Brain (organoid and tissue), 16 donors: ENCODE measurements at places on chromosomes 1 and 21.
A peak's percentile ranks its signal among the peaks of the same experiment; 100 is the strongest.

DNA sequence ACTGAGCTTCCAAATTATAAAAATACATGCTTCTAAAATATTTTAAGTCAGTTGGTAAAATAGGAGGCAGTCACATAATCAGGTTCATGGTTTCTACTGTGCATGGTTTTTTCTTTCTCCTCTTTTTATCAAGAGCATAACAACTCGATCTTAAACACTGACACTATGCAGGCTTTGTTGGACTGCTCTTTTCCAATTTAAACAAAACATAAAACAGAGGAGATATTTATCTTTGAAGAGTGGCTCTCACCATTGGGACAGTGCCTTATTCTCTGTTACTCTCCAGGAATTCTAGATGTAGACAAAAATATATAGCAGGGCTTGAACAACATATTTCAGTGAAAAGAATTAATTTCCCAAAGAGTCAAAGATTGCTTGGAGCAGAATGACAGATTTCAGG lies 883.5 kb upstream of the ADGRL2 start:
- DNase-seq: no peak

DNA sequence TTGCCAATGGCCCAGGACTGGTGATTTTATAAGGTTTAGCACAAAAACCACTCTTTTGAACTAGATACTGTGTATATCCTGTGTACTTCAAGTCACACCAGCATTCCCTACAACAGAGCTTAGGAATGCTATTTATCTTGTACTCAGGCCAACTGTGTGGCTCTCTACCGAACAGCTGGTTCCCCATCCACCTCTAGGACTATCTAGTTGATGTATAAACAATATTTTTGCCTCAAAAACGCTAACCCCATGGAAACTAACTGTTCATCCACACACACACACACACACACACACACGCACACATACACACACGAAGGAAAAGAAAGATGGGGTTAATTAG lies 28.7 kb upstream of the SLC45A3 start:
- DNase-seq: no peak

- no peak for DNase-seq
These were observed 278.8 kb downstream of the ASTN1 start for GRCh38 chr1:176885751-176886150.

- no peak for DNase-seq
These were observed 33.4 kb downstream of the DIPK1A start for GRCh38 chr1:92927870-92928269.

DNA sequence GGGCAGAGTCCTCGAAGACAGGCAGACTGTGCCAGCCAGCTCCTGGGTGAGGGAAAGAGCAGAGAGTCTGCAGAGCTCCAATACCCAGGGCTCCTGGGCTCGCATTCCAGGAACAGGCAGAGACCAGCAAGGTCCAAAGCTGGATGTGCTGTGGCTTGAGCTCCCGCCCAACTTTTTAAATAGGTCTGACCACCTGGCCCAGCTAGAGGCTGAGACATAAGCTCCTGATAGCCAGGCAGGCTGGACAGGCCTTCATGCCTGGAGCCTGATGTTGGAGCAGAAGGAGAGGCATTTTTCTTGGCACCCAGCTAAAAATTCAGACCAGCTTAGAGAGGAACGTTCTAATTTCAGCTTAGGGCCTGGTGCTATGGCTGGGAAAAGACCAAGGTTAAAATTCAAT lies 178.4 kb upstream of the TMEM51 start:
- DNase-seq: no peak

- DNase-seq: no peak
These were observed 52.7 kb downstream of the ELF3 start for GRCh38 chr1:202063093-202063492.

- DNase-seq: no peak
These were observed 316.8 kb upstream of the CAMK1G start for GRCh38 chr1:209266590-209267205.

DNA sequence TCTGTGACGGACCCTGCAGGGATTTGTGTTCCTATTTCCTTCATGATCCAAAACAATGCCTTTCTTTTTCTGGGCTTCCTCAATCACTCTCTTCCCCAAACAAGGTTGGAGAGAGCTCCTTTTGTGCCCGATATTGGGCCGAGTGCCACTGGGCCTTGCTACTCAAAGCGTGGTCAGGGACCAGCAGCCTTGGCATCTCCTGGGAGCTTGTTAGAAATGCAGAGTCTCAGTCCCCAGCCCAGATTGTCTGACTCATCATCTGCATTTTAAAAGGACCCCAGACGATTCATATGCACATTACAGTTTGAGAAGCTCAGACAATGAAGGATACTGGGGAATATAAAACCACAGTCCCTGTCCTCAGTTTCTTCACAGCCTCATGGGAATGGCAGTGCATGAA lies 19.9 kb downstream of the ADORA1 start:
- peak; percentile 81 for DNase-seq

DNA sequence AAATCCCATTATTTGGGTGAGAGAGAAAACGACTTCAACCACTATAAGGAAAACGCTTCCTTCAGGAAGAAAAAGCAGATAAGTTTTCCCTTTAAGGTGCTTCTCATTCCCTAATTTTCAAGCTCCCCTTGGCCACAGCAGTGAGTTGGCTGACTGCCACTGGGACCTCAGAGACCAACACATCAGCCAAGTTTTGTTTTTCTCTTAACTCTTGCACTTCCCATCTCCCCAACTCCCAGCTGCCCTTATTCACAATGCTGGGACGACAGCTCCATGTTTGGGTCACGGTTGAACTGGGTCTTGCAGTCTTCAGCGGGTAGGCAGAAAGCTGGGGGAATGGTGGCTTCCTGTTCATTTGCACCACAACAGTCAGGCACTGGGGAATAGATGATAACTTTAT lies 18.9 kb downstream of the SGIP1 start:
- peak; percentile 44 for DNase-seq

DNA sequence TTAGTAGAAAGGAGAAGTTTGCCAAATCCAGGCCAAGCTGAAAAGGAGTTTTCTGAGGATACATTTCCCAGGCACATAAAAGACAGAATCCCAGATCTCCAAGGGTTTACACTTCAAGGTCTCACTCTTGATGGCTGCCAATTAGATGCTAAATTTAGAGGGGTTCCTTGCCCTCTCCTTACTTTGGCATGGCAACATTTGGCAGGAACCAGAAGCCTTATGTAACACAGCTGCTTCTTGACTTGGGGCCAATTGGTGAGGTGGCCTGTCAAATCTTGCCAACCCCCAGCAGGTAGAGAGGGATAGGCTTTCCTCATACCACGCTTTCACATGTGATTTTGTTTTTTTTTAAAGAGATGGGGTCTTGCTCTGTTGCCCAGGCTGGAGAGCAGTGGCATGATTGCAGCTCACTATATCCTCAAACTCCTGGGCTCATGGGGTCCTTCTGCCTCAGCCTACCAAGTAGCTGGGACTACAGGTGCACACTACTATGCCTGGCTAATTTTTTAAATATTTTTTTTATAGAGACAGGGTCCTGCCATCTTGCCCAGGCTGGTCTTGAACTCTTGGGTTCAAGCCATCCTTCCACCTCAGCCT lies 25.2 kb upstream of the NKAIN1 start:
- no peak for DNase-seq

DNA sequence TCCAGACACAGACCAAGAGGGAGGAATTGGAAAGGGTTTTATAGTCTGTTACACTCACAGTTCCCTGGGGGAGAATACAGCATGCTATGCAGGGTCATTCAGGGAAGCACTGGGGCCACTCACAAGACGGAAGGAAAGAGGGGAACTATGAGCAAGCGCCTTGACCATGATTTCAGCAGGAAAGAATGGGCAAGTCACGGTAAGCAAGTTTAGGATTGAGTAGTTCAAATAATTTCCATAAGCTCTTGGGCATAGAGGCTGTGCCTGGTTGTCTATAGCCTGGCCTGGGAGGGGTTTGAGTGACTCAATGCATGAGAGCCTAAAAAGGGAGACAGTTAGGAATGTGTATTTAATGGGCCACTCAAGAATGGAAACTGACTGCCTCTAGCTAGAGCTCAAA lies 176.7 kb downstream of the TTLL7 start:
- no peak for DNase-seq

GRCh38 chr1:3774946-3775489 lies 2.5 kb downstream of the SMIM1 start:
- DNase-seq: no peak

DNA sequence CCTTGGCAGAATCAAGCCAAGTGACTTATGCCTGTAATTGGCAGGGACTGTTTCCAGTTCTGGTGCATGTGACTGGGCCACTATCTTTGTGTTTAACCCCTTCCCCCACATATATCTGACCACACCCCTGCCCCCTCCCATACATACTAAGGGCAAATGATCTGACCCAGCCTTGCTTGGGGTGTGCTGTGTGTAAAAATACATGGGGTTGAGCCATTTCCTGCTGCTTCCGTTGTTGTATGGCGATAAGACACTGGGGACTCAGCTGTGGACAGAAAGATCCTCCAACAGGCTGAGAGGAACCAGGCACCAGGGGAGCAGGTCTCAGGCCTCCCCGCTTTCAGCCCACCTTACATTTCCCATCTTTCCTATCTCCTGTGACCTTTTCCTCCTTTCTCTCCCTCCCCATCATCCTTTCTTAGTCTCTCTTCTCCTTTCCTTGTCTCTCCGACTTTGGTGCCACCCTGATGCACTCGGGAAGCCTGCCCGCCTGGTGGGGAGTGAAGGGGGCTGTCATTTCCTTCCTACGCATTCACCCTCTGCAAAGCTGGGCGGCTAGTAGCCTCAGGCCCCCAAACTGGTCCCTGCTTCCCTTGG lies 39.7 kb downstream of the TMCC2 start:
- DNase-seq: no peak

DNA sequence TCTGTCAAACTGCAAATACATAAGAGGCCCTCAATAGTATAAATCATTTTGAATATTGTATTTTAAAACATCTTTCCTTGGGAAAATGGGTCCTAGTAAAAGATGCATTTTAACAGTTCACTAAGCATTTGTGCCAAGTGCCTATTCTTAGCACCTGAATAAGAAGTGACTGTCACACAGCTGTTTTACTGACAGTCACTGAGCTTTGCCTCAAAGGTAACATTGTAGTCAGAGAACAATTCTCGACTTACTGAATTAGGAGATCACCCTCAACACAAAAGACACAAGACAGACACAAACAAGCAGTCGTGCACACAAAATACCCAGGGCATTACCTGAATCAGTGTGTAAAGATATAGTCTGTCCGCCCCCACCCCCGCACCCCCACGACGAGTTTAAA lies 408 bp downstream of the ESRRG start:
- peak; percentile 40 for DNase-seq

DNA sequence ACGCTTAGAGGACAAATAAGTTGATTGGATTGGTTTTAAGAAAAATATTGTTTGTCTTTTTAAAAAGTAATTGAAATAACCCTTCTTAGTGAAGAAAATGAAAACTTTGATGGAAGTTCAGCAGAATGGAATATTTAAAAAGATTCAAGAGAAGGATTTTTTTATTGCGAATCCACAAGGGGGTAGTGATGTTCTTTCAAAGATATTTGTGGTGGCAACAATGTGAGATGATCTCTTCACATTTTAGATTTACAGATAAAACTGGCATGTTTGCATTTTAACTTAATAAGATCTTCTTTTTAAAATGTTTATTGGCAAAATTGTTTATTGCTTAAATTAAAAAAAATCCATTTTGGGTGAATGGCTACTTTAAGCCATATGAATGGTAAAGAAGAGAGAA lies 8.9 kb downstream of the CAMTA1 start:
- peak; percentile 82 for DNase-seq

- DNase-seq: no peak
These were observed 94.1 kb upstream of the ATP1B1 start for GRCh38 chr1:169012416-169012815.

- no peak for DNase-seq
These were observed 2.7 kb downstream of the RGL1 start for GRCh38 chr1:183807549-183808168.

- no peak for DNase-seq
These were observed 54.3 kb downstream of the SLX9 start for GRCh38 chr21:44994047-44994694.

GRCh38 chr1:189866606-189867005 lies 611.1 kb downstream of the BRINP3 start:
- DNase-seq: no peak

GRCh38 chr1:60342569-60342968 lies 269.0 kb upstream of the C1orf87 start:
- DNase-seq: no peak

- no peak for DNase-seq
These were observed 27.6 kb upstream of the FHAD1 start for GRCh38 chr1:15219280-15220023.

GRCh38 chr1:59598120-59598440 lies 216.7 kb upstream of the HOOK1 start:
- no peak for DNase-seq

- no peak for DNase-seq
These were observed 85.5 kb downstream of the RAB3GAP2 start for GRCh38 chr1:220186752-220187151.

- no peak for DNase-seq
These were observed 991 bp downstream of the ANKRD35 start for GRCh38 chr1:145884675-145885074.

DNA sequence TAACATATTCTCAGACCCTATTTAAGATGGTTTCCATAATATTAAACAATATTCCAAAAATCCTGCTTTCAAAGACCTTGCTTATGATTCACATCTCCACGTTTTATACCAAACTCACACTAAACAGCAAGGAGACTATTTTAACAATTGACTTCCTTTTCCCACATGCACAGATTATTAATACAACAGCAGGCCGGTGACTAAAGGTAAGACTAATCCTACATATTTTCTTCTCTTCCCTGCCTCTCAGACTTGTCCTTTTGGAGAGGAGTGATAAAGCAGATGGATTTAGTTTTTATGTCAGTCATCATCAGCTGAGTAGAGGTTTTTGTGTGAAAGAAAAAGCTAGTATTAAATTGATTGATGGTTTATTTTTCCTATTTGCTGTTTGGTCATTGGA lies 400.6 kb downstream of the NTNG1 start:
- no peak for DNase-seq

DNA sequence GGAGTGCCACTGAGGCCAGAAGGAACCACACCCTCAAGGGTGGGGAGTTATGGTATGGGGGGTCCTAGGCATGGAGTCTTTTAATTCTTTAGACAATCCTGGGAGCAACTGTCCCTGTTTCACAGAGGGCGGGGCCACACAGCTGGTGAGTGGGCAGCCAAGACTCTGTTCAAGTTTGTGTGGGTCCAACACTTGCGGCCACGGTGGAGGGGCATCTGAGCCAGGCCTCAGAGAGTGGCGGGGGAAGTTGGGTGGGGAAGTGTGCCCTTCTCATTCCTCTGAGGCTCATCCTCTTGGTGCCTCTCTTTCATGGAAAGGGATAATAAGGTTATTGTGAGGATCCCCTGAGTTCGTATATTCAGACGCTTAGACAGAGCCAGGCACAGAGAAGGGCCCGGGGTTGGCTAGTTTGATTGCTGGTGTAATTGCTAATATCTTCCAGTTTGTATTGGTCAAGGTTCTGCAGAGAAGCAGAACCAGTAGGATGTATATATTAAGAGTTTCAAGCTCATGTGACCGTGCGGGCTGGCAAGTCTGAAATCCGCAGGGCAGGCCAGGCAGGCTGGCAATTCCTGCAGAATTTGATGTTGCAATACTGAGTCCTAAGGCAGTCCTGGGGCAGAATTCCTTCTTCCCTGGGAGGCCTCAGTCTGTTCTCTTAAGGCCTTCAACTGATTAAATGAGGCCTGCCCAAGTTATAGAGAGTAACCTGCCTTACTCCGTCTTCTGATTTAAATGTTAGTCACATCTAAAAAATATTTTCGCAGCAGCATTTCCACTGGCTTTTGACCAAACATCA lies 15.9 kb downstream of the PCSK9 start:
- no peak for DNase-seq
